Occipital lobe (tissue), 3 donors: ENCODE measurements at places on chromosomes 16 and 17.
A peak's percentile ranks its signal among the peaks of the same experiment; 100 is the strongest.

GRCh38 chr17:13153036-13153435, 135.2 kb upstream of the ELAC2 start:
- no peak for DNase-seq

DNA sequence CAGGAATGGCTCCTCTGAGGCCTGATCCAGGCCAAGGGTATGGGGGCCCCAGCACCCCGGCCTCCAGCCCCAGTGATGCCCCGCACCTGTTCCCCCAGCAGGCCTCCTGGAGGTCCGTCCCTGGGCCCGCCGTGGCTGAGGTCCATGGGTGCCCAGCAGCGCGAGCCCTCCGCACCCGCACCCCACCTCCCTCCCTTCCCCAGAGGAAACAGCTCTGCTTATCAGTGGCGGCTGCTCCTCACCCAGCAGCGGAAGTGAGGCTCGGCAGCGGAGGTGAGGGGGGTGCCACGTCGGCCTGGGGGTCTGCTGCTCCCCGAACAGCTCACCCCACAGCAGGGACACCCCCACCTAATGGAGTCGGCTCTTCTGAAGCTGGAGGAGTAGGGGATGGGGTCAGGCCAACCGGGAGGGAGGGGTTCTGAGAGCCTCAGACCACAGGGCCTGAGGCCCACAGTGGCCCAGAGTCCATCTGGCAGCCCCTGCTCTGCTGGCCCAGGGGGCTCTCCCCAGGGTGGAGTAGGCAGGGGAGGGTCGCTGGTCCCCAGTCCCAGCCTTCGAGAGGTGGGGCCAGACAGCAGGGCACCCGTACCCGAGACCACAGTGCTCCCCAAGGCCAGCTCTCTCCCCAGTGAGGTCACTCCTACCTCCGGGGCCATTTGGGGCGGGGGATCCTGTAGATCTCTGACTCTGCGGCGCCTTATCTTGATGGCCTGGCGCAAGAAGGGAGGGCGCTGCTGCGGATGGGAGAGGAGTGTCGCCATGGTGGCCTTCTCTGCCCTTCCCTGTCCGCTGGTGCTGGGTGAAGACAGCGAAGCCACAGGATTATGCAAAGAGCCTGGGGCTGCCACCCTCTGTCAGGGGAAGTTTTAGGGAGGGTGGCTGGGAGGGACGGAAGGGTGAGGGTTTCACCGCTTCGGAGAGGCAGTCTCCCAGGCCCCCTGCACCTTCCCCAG, at the start of gene UNC13D:
UNC13D (minus strand) TSS at position 828 of the 953 bp plus-strand sequence; CDS start at position 761, 67 bp downstream.
- DNase-seq: no peak

GRCh38 chr16:28040039-28040438, 23.5 kb downstream of the GSG1L start:
- DNase-seq: no peak

DNA sequence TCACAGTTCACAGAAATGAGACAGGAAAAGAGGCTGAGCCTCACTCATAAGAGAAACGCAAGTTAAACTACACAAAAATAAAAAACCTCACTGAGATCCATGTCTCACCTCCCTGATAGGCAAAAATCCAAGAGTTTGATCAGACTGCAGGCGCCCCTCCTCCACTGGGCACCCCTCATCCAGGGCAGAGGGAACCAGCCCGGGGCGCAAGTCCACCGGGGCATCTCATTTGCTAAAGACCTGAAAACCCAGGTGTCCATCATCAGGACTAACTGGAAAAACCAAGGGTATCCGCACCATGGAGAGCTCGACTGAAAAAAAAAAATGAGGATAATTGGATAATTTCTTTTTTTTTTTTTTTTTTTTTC, 2.6 kb downstream of the HBZ start:
- no peak for DNase-seq

GRCh38 chr17:42697108-42697811, 14.9 kb downstream of the CNTNAP1 start:
- no peak for DNase-seq

DNA sequence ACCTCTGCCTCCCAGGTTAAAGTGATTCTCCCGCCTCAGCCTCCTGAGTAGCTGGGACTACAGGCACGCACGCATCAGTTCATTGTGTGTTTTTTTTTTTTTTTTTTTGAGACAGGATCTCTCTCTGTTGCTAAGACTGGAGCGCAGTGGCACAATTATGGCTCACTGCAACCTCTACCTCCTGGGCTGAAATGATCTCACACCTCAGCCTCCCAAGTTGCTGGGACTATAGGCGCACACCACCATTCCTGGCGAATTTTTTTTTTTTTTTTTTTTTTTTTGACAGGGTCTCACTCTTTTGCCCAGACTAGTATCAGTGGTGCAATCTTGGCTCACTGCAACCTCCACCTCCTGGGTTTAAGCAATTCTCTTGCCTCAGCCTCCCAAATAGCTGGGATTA, 17.8 kb upstream of the RAPGEFL1 start:
- DNase-seq: no peak

DNA sequence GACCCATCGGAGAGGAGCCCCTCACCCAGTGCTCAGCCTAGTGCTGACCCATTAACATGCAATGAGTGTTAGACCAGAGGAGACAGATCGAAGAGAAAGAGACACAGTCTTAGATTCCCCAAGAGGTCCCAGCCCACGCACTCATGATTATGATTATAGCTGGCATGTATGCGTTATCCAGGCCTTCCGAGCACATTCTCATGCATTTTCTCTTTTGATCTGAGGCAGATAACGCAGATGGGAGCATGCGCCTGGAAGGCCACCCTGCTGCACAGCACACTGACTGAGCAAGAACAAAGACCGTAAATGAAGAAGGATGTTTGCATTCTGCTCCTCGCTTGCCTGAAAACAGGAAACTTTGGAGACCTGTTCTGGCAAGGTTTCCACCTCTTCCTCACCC, 232.7 kb downstream of the SOX9 start:
- DNase-seq: no peak

DNA sequence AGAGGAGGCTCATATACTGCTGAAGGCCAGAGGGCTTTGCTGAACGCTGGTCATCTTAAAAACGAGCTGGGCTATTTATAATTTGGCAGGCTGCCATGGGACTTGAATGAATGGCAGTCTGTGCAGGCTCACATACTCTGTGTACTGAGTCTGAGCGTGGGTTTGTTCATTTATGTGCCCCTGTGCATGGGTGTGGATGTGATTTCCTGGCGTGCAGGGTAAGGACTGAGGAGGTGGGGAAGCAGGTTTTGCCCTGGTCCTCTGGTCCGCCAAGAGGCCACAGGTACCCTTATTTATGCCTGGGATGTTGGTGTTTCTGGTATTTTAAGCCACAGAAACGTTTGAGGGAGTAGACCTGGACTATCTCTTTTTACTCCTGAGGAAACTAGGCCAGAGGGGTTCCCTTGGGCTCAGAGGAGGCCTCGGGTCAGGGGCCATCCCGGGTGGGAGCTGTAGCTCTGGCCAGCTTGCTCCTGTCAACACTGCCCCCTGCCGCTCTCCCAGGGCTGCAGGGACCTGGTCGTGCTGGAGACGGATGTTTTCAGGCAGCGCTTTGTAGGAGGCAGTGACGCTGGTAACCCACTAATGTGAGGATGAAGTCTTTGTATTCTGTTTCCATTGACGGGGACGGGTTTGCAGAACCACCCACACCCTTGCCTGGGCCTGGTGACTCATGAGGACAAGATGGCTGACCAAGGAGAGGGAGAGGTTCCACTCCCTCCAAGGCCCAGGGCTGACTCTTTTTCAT, 184.4 kb downstream of the MSI2 start:
- DNase-seq: peak; percentile 80
